ENCODE measurements at places on chromosomes 4 and X.

GRCh38 chrX:3219667-3220066 is 126.8 kb downstream of the MXRA5 start:
- DNase-seq: no peak
- H3K27ac ChIP-seq: no peak overlapping the region
- H3K27me3 ChIP-seq: no peaks in the 10 kb centered on the region
- no peaks in the 10 kb centered on the region for H3K4me1 ChIP-seq

- H3K4me3 ChIP-seq: no peak overlapping the region
- no peak for DNase-seq
- H3K36me3 ChIP-seq: no peaks in the 10 kb centered on the region
Observed at GRCh38 chr4:188821500-188821899, 682.3 kb downstream of the TRIML1 start.

DNA sequence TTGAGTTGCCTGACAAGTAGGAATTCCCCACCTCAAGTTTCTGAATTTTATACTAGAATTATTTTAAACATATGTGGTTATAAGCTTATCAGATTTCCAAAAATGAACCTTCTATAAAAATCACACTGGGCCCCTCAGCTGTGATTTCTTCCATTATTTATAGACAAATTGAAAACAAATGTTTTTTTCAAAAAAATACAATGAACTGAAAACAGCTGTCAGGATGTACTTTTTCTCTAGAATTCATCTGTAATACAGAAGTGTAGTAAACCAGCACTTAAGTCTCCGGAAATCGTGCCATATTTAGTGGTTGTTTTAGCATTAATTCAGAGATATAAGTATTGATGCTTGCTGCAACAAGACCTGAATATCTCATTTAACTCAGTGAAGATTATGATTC is 74.0 kb downstream of the SPRY1 start:
- H3K27ac ChIP-seq: no peak overlapping the region
- H3K4me3 ChIP-seq: no peak overlapping the region
- H3K36me3 ChIP-seq: no peaks in the 10 kb centered on the region
- DNase-seq: no peak

- peak within 1 kb of the TSS; percentile 58 for H3K4me3 ChIP-seq
- peaks cover 14% of the 10 kb centered on the region for H3K27me3 ChIP-seq
- no peaks in the 10 kb centered on the region for H3K36me3 ChIP-seq
- no peak for DNase-seq
Observed at GRCh38 chrX:137565921-137566745, at the start of gene ZIC3. Gene ZIC3, plus strand, starts transcription at chrX:137566127. Its CDS starts 565 bp downstream, at chrX:137566692.

GRCh38 chr4:138707746-138708677 is 307.6 kb upstream of the NOCT start:
- no peak overlapping the region for H3K27ac ChIP-seq
- H3K4me1 ChIP-seq: no peaks in the 10 kb centered on the region
- DNase-seq: no peak

DNA sequence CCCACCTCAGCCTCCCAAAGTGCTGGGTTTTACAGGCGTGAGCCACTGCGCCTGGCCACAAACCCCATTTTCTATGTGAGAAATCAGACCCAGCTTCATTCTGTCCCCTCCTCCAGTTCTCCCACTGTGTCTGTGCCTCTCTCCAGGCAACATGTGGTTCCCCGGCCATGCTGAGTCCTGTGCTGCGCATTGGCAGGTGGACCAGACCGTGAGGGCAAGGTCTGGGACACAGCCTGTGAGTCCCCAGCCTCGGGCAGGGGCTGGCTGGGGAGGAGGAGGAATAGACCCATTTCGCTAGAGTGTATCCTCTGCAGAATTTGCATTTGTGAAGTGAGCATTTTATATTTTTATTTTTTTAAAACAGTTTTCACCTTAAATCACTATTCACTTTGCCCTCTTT is 21.5 kb upstream of the CLDN24 start:
- no peaks in the 10 kb centered on the region for H3K36me3 ChIP-seq
- H3K4me3 ChIP-seq: no peak overlapping the region
- no peak overlapping the region for H3K27ac ChIP-seq
- no peak for DNase-seq

DNA sequence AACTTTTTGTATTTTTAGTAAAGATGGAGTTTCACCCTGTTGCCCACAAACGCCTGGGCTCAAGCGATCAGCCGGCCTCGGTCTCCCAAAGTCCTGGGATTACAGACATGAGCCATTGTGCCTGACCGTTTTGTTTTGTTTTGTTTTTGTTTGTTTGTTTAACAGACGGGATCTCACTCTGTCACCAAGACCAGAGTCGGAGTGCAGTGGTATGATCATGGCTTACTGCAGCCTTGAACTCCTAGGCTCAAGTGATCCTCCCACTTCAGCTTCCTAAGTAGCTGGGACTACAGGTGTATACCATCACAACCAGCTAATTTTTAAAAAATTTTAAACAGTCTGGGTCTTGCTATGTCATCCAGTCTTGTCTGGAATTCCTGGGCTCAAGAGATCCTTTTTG is 53.5 kb downstream of the FNIP2 start:
- no peak overlapping the region for H3K4me3 ChIP-seq
- no peaks in the 10 kb centered on the region for H3K36me3 ChIP-seq
- H3K27me3 ChIP-seq: no peaks in the 10 kb centered on the region

GRCh38 chrX:120857240-120857639 is 18.4 kb downstream of the CT47B1 start:
- no peaks in the 10 kb centered on the region for H3K4me1 ChIP-seq
- no peaks in the 10 kb centered on the region for H3K27me3 ChIP-seq
- no peak for DNase-seq
- H3K4me3 ChIP-seq: no peak overlapping the region
- no peaks in the 10 kb centered on the region for H3K36me3 ChIP-seq

DNA sequence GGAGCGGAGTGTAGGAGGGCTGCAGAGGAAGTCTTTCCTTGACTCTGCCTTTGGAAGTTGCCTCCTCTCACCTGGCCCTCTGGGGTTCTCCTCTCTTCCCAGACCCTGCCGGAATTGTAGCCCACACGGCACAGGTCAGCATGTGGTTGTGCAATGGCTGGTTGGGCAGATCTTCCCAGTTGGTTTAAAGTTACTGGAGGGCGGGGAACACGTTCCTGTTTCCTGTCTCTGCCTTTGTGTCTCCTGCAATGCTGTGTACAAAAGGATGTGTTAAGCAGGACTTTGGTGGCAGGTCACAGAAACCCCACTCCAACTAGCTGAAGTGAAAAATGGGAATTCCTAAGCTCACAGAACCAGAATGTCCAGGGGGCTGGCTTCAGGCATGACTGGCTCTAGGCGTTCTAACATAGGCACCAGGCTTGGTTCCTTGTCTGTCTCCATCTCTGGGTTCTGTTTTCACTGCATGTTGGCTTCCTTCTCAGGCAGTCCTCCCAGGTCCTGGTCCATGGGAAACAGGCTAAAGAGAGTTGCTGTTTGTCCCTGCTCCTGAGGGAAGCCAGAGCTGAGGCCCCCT is 19.9 kb downstream of the SORCS2 start:
- no peaks in the 10 kb centered on the region for H3K36me3 ChIP-seq
- H3K27ac ChIP-seq: peak overlapping the region; percentile 63
- no peak for DNase-seq
- H3K4me1 ChIP-seq: peaks cover 67% of the 10 kb centered on the region
- H3K27me3 ChIP-seq: no peaks in the 10 kb centered on the region

DNA sequence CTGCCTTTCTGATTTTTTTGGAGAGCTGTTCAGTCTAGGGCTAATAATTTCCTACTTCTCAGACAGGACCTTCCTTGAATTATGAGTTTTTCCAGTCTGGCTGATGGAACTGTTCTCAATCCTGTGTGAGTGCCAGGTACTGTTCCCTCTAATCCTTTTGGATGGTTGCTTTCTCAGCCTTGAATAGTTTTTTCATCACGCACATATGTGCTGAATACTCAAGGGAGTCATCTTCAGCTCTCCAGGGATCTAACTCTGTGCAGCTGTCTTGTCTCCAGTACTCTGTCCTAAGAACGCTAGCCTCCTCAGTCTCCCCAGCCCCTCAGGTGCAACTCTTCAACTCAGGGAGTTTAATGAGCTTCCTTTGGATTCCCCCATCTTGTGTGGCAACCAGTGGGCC is 93.2 kb downstream of the GASK1B start:
- no peaks in the 10 kb centered on the region for H3K27me3 ChIP-seq
- H3K4me1 ChIP-seq: no peaks in the 10 kb centered on the region
- no peak for DNase-seq
- no peaks in the 10 kb centered on the region for H3K36me3 ChIP-seq
- H3K4me3 ChIP-seq: no peak overlapping the region

DNA sequence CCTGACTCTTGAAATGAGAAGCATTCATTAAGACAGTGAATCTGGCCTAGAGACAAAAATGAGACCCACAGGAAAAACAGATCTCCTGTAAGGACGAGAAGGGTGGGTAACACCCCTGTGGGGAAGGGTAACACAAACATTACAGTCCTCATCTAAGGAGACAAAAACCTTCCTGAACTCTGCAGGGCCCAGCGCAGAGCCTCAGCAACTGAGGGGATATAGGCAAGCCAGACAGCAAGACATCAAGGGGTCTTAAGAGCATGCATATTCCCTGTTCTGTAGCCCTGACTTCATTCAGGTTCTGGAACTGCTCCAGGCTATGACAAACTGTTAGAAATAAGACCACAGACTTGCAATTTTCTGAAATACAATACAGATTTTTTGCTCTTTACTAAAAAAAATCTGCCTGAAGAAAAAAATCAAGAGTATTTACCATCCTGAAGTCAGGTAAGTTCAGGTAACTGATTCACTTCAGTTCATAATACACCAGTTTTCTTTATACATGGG is 15.5 kb downstream of the COX18 start:
- H3K36me3 ChIP-seq: peaks cover 6% of the 10 kb centered on the region
- H3K4me1 ChIP-seq: no peaks in the 10 kb centered on the region
- H3K4me3 ChIP-seq: no peak overlapping the region
- no peak for DNase-seq

DNA sequence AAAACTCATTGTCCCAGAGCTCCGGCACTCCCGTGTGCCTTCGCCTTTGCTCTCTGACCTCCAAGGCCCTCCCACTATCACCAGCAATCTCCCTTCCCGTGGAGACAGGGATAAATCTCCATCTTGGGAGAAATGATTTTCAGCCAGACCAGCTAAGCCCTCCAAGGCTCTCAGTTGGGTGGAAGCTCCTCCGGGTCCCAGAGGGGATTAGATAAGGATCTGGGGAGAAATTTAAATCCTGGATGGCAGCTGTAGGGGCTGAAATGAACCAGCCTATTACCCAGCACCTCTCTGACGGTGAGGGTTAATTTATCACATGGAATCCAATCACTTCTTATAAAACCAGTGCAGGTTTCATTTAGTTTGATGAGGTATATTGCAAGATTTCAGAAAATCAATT is 366.2 kb downstream of the FBXW7 start:
- no peak for DNase-seq
- no peak overlapping the region for H3K27ac ChIP-seq
- no peak overlapping the region for H3K4me3 ChIP-seq
- no peaks in the 10 kb centered on the region for H3K27me3 ChIP-seq
- H3K4me1 ChIP-seq: no peaks in the 10 kb centered on the region

- H3K27me3 ChIP-seq: no peaks in the 10 kb centered on the region
- no peak for DNase-seq
- H3K27ac ChIP-seq: no peak overlapping the region
- H3K4me1 ChIP-seq: no peaks in the 10 kb centered on the region
- no peak overlapping the region for H3K4me3 ChIP-seq
- H3K36me3 ChIP-seq: no peaks in the 10 kb centered on the region
Observed at GRCh38 chr4:176833400-176834175, 40.9 kb upstream of the VEGFC start.

- peaks cover 16% of the 10 kb centered on the region for H3K36me3 ChIP-seq
- no peak overlapping the region for H3K27ac ChIP-seq
- H3K27me3 ChIP-seq: no peaks in the 10 kb centered on the region
Observed at GRCh38 chr4:1987721-1988326, 20.9 kb downstream of the NELFA start.

DNA sequence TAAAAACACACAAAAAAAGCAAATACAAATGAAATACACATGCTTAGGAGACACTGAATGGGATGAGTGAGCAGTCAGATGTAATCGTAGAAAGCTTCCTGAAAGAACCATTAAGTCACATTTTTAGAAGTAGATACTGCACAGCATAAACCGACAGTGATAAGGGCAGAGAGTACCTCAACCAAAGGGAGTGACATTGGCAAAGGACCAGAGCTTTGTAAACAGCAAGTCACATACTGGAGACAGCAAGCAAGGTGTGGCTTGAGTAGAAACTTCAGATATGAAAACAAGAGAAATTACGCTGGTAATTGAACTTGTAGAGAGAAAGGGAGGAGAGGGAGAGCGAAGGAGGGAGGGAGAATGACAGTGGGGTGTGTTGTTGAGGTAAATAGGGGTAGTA is 92.0 kb downstream of the CHRDL1 start:
- H3K4me1 ChIP-seq: no peaks in the 10 kb centered on the region
- no peak for DNase-seq
- H3K27ac ChIP-seq: no peak overlapping the region
- H3K27me3 ChIP-seq: no peaks in the 10 kb centered on the region

GRCh38 chr4:78517050-78517652 is 34.4 kb upstream of the ANXA3 start:
- no peaks in the 10 kb centered on the region for H3K36me3 ChIP-seq
- H3K27ac ChIP-seq: no peak overlapping the region
- H3K4me1 ChIP-seq: no peaks in the 10 kb centered on the region
- no peak overlapping the region for H3K4me3 ChIP-seq
- DNase-seq: no peak

All from liver (tissue), 10 donors.